ENCODE measurements at places on chromosomes 11 and 22.

GRCh38 chr11:123549926-123550917 lies 104.2 kb downstream of the SCN3B start:
- no peak for DNase-seq

GRCh38 chr22:23533328-23533762 lies 46.7 kb downstream of the IGLL1 start:
- DNase-seq: no peak

- DNase-seq: no peak
Measured at GRCh38 chr11:63914896-63915691, 1.9 kb downstream of the RCOR2 start.

DNA sequence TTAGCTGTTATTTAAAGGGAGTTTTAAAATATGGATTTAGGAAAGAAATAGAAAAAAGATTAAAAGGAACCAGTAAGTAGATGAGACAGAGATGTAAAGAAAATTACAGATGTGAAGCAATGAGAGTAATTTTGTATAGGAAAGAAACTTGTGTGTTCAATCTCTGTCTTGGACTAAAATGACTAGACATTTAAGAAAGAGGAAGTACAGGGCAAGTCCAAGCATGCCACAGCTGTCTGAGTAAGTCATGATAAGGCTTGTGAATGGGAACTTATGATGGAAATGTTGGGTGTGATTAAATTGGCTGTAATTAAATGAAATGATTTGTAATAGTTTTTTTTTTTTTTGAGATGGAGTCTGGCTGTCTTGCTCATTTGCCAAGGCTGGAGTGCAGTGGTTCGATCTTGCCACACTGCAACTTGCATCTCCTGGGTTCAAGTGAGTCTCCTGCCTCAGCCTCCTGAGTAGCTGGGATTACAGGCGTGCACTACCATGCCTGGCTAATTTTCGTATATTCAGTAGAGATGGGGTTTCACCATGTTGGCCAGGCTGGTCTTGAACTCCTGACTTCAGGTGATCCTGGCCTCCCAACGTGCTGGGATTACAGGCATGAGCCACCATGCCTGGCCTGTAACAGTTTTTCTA lies 5.9 kb upstream of the ACY3 start:
- DNase-seq: no peak

DNA sequence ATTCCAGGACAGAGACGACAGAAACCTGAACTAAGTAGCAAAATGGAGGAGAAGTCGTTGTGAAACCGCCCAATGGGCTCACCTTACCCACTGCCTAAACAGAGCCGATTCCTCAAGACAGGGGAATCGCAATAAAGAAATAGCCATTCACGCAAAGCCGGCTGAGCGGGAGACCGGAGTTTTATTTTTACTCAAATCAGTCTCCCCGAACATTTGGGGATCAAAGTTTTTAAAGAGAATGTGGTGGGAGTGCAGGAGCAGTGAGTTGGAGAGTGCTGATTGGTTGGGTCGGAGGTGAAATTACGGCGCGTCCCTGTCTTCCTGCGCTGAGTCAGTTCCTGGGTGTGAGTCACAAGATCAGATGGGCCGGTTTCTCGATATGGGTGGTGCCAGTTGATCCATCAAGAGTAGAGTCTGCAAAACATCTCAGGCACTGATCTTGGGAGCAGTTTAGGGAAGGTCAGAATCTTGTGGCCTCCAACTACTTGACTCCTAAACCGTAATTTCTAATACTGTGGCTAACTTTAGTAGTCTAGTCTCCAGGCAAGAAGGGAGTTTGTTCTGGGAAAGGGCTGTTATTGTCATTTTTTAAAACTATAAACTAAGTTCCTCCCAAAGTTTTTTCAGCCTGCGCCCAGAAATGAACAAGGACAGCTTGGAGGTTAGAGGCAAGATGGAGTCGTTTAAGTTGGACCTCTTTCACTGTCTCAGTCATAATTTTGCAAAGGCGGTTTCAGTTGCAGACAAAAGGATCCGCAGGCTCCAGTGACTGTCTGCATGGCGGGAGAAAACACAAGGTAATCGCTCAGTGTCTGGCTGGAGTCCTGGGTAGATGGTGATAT lies 34.1 kb downstream of the OR4D9 start:
- DNase-seq: no peak

- no peak for DNase-seq
Measured at GRCh38 chr11:27004103-27004502, 10.2 kb downstream of the FIBIN start.

DNA sequence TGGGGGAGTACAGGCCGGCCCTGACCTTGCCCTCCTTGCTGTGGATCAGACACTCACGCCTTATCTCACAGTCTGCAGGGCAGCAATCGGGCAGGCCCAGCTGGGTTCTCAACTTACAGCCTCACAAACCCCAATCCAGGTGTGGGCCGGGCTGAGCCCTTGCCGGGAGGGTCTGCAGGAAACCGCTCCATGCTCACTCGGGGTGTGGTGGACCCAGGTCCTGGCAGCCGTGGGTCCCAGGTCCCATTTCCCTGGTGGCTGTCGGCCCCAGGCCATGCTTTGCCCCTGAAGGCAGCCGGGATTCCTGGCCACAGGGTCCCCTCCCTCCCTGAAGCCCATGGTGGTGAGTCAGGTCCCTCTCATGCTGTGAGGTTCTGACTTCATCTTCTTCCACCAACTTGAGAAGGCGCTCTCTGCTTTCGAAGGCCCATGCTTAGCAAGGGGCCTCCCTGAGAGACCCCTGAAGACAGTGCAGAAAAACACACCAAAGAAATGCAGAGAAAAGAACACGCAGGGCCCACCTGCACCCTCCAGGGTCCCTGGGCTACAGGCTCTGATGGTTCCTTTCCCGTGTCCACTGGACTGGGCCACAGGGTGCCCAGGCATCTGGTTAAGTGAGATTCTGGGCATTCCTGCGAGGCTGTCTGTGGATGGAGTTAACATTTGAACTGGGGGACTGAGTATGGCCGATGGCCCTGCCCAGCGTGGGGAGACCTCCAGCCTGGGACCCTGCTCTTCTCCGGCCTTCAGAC lies 588.2 kb downstream of the BRD1 start:
- DNase-seq: no peak

GRCh38 chr22:49084206-49084605 lies 743.5 kb downstream of the BRD1 start:
- no peak for DNase-seq

DNA sequence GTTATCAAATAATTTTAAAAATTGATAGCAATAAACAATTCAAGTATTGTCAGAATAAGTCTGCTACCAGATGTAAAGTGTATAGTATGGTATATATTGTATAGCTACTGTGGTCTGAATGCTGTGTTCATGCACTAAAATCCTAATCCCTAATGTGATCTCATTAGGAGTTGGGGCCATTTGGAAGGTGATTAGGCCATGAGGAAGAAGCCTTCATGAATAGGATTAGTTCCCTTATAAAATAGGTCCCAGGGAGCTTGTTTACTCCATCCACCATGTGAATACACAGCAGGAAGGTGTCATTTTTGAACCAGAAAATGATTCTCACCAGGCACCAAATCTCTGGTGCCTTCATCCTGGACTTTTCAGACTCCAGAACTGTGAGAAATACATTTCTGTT lies 363.0 kb upstream of the CNTN5 start:
- no peak for DNase-seq

- no peak for DNase-seq
Measured at GRCh38 chr11:111063726-111064517, 181.6 kb upstream of the POU2AF2 start.

All from stimulated activated CD8-positive, alpha-beta memory T cell treated with anti-CD3 and anti-CD28 coated beads, Interleukin-4, amount 100 ng/mL, for 4 hours (primary cell).